ENCODE measurements at places on chromosomes 1 and 21. TPM values are rescaled to one million over a fixed set of nuclear protein-coding genes. Genes with fewer than 3 reads are reported as not detected.

PADI4 gene
- total RNA-seq, result not detected

OR6K3 gene
- total RNA-seq, result not detected

ARMH1 gene
- total RNA-seq, result 0.59 TPM

HFM1 gene
- 2.0 TPM for total RNA-seq

FGR gene
- 1.3 TPM for total RNA-seq

ASH1L gene
- total RNA-seq, result 50.7 TPM

KRTAP7-1 gene
- total RNA-seq, result not detected

REN gene
- total RNA-seq, result not detected

PTAFR gene
- total RNA-seq, result 1.4 TPM

PLOD1 gene
- 52.3 TPM for total RNA-seq

GBP6 gene
- total RNA-seq, result 0.10 TPM

ATP1A2 gene
- total RNA-seq, result 1,040 TPM

CORT gene
- not detected for total RNA-seq

PAPPA2 gene
- total RNA-seq, result 0.10 TPM

- no peak for DNase-seq
These were observed 65.7 kb upstream of the MORC3 start for GRCh38 chr21:36254106-36254941.

DNA sequence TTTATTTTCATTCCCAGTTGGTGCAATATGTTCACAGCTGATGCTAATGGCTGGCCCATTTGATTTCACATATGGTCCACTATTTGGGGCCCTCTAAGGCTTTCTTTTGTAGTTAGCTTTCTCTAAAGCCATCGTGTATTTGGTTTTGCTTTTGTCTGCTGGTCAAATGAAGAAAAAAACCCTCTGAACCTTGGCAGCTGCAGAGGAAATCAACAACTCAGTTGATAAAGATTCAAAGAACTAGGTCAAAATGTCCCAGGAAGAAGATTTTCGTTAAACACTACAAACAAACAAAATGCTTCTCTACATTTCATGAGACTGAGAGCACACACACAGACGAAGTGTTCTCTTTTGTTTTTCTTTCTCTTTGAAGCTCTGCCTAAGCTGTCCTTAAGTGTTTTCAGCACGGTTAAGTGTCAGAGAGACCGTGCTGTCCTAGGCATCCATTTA lies 655.0 kb downstream of the RWDD3 start:
- DNase-seq, result no peak

GRCh38 chr1:218573925-218574324 lies 228.8 kb downstream of the TGFB2 start:
- no peak for DNase-seq

DNA sequence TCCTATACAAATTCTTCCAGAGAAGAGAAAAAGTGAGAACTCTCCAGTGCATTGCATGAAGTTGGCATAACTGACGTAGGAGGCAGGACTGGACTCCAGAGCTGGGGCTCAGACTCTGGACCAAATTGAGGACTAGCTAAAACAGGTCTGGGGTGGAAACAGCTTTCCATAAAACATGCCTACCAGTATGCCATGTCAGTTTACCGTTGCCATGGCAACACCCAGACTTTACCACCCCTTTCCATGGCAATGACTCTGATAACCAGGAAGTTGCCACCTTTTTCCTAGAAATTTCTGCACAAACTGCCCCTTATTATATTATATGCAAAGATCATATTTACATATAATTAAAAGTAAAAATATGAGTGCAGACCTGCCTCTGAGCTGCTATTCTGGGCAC lies 8.9 kb upstream of the ZBTB8B start:
- no peak for DNase-seq

DNA sequence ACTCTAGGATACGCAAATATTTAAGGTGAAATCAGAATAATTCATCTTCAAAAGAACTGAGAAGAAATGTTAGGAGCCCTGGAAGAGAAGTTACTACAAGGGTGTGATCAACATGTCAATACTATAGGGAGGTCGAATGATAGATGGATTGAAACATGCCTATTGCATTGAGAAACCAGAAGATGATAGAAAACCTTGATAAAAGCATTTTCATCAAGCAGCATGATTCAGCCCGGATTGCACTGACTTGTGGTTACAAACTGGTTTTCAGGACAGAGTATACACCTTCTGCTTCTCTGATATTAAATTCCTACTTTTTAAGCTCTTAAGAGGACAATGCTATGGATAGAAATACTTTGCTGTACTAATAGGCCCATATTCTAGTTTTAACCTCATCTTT lies 164.2 kb downstream of the FMN2 start:
- DNase-seq, result no peak

GRCh38 chr1:97920276-97920831 lies 480 bp downstream of the DPYD start:
- DNase-seq, result no peak

- DNase-seq, result no peak
These were observed 43.2 kb downstream of the NEK2 start for GRCh38 chr1:211632117-211632807.

GRCh38 chr1:213357403-213357802 lies 306.4 kb downstream of the RPS6KC1 start:
- DNase-seq, result no peak

DNA sequence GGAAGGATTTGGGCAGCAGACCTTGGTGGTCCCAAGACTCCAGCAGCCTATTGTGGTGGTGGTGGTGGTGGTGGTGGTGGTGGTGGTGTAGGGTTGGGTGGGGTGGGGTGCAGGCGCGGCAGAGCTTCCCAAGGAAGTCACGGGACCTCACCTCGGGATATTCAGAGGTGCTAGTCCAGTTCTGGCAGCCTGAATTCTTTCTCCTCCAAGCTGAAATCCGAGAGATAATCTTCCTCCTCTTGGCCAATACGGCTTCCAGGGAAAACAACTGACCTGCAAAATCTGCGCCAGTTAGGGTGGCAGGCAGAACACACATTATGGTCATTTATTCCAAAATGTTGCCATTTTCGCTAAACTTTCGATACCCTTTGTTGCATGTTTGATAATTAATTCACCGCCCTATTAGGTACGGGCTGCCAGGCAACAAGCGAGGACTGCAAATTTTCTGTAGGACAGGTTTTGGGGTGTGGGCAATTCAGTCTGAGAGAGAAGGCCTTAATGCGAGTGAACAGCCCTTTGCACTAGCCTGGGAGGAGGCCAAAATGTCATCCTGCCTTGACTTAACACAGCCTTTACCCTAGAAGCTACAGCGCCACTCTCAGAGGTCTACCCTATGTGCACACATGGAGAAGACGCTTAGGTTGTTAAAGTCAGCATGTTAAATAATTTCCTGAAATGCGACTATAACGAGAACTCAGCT lies 33.2 kb upstream of the BSDC1 start:
- no peak for DNase-seq

DNA sequence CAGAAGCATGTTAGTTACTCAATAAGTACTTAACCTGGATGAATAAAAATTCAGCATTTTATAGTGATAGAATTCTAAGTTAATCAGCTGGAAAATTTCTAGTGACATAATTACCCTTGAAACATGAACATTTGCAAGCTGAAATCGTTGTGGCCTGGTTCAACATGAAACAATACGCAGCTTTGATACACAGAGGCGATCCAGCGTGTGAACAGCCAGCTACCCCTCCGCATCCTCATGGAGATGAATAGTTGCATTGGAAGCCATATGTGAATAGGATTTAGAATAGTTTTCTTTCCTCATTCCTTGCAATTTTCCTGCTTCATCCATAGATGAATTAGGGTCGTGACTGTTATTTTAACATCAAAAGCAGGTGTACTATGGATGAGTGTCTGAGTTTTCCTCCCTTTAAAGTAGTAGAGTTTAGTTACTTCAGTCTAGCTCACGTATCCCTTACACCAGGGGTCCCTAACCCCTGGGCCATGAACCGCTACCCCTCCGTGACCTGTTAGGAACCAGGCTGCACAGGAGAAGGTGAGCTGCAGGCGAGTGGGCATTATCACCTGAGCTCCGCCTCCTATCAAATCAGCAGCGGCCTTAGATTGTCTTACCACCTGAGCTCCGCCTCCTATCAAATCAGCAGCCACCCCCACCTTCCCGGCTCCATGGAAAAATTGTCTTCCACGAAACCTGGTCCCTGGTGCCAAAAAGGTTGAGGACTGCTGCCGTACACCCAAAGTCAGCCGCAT lies 6.2 kb upstream of the TARBP1 start:
- DNase-seq, result no peak

- DNase-seq, result no peak
These were observed 2.3 kb downstream of the HIPK1 start for GRCh38 chr1:113931451-113931851.

DNA sequence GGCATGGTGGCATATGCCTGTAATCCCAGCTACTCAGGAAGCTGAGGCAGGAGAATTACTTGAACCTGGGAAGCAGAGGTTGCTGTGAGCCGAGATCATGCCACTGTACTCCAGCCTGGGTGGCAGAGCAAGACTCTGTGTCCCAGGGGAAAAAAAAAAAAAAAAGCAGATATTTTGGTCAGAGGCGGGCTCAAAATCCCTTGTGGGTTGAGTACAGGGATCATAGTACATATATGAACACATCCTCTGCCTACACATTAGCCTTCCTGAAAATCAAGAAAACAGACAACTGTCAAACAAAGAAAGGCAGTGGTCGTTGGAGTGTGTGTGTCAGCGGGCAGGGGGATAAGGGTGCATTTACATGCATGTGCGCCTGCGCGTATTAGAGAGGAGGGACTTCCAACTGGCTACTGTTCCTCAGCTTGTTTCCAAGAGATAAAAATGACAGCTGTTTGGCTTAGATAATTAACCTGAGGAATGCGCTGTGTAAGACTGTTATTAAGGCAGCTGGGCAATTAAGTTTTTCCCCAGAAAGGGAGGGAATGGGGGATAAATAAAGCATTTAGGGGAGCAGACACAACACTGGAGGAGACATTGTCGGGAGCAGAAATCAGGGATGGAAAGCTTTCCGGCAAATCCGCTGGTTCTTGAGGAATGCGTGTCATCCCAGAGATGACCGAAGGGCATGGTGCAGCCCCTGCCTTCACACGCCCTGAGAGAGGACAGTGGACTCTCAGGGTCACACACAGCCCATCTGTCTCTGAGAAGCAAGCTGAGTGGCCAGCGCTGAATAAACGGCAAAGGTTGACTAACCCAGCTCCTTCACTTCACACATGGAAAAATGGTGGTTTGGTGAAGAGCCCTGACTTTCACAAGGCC lies 6.4 kb downstream of the LAMB3 start:
- no peak for DNase-seq

GRCh38 chr1:61647142-61647541 lies 77.8 kb downstream of the TM2D1 start:
- DNase-seq, result no peak

GRCh38 chr1:52454779-52455178 lies 50.4 kb downstream of the PRPF38A start:
- no peak for DNase-seq

DNA sequence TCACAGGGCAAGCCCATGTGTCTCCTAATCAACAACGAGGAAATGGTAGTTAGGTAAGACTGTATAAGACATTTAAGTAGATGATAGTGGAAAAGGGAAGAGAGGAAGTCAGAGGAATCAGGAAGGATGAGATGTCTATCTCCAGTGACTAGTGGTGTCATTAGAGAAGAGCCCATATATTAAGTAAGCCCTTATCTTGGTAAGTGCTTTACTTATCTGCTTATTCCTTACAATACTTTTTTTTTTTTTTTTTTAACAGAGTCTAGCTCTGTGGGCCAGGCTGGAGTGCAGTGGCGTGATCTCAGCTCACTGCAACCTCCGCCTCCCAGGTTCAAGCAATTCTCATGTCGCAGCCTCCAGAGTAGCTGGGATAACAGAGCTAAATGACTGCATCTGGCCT lies 29.5 kb downstream of the RNF11 start:
- no peak for DNase-seq

GRCh38 chr21:14519000-14519399 lies 27.1 kb downstream of the SAMSN1 start:
- no peak for DNase-seq

DNA sequence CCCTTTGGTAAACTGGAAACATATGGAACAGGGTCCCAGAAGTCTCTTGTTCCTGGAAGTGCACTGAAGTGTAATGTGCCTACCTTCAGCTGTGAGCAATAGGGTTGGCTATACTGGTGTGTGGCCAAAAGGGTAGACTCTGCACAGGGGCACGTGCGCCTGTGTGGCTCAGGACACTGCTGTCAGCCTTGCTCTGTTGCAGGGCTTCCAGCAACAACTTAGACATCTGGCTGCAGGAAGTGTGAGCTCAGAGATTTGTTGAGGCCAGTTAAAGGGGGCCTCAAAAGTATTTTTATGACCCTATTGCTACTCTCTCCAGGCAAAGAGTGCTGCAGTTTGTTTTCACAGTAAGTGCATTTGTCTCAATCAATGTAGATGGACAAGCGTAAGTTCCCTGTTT lies 7.5 kb downstream of the CTPS1 start:
- DNase-seq, result no peak

DNA sequence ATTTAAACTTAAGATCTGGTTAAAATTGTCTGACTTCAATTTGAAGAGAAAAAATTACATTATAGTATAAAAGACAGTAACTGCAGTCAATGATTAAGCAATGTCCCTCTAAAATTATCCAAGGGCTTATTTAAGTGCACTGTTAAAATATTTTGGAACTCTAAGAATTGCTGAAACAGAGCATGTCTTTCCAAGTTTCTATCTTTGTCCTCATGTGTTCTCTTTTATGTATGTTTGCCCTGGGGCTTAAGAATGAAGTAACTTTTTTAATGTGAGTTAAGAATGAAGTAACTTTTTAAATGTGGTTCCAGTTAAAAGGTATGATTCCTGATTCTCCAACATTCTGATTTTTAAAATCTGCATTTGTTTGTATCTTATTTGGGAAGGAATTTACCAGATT lies 69.0 kb upstream of the MARK1 start:
- no peak for DNase-seq

DNA sequence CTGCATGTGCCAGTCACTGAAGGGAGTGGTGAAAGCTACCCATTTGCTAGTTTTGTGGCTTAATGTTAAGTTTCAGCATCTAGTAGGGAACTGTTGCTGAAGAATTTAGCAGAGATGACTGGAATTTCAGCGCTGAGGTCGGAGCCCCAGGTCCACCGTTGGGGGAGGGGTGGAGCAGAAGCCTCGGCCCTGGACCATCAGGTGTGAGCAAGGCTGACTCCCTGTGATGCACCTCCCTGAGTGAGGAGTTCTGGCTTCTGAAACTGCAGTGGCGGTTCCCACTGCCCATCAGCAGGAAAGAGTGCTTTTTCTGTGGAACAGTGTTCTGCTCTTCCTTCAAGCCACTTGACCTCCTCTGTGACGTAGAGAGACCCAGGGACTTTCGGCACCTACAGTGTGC lies 1.3 kb downstream of the NOS1AP start:
- DNase-seq, result no peak

DNA sequence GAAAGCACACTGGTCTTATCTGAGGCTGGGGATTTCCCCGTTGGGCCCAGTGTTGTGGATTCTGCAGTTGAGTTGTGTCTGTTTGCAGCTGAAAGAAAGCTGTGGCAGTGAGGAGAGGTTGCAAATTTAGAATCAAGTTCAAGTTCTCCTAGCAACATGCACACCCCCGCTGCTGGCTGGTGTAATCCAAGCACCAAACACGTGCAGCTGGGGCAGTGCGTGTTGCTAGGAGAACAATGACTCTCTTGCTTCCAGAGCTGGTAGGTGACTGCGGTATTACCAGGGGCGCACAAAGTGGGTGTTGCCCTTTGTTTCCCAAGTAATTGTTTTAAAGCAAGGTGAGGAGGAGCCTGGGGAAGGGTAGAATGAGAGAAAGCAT lies 91.5 kb downstream of the IER5 start:
- DNase-seq, result peak; percentile 80
